ENCODE measurements at places on chromosomes 2 and 18.

DNA sequence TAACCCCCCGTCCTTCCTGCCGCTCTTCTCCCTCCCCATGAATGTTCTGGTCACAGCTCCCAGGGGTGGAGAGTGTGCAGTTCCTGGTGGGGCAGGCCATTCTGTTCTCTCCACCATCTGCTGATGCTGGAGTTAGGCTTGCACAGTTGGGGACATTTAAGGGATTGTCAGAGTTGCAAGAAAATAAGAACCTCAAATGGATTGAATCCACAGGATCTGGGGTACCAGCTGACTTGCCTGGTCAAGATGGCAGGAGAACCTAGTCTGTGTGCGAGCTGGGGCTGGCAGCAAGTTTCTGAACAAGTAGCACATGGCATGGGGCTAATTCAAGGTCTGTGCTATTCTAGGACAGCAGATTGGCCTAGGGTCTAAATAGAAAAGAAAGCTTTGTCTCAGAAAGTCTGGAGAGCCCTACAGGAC, 60.8 kb upstream of the TXNDC2 start:
- no peak for DNase-seq

GRCh38 chr18:36589857-36590543, 238.8 kb downstream of the TPGS2 start:
- DNase-seq = no peak

DNA sequence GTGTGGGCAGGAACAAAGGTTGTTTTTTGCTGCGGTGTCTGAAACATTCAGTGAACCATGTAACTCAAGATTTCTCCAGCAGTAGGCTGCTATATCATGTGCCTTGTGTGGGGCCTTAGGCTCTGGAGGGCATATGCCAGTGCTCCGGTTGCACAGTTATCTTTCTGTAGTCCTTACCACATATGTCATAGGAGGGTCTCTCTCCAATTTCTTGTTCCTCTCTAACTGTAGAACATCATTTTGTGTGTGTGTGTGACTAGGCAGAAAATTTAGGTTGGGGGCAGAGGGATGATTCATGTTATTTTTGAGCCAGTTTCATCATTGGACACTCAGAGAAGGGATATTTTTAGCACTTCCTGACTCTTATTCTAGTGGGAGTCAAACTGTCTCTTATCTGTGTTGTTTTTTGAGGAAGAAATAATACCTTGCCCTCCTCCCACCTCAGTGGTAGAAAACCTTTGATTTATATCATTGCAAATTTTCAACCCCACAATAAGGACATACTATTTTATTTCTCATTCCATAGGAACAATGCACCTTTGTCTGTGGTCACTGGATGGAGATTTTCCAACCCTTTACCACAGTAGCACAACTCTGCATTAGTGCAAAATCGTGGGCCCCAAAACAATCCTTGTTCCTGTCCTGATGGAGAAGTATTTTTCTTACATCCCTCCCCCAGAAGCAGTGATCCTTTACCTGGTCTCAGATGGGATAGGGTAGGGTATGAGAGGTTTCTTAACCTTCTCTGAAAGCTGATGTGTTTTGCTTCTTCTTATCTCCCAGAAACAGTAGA, 113.9 kb downstream of the CCDC74A start:
- no peak for DNase-seq

- no peak for DNase-seq
Measured at GRCh38 chr2:183149489-183149888, 25.2 kb downstream of the NUP35 start.

DNA sequence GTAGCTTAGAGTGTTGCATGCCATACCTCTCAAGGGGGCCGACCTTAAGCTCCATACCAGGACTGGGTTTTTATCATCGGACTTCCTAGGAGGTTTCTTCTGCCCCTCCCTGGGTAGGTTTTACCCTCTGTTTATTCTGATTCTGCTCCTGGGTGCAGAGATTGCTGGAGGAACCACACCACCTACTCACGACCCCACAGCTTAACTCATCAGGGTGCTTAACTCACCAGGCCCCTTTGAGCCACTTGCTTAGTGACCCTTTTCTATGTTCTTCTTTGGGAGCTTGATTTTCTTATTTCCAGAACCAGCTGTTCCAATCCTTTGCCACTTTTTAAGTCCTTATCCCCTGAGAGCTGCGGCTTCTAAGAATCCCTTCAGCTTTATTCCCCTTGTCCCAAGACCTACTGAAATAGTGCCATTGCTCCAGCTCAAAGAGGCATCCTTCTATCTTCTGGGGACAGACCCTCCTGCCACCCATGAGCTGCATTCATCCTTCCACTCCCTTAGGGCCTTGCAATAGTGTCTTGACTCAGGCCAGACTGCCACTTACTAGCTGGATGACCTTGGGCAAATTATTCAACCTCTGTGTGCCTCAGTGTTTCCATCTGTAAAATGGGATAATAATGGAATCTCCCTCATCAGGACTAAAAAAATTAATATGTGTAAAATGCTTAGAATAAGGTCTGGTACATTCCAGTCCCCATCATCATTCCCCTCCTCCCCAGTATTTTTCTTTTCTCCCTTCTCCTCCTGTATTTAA, 5.8 kb downstream of the OXER1 start:
- no peak for DNase-seq
